ENCODE measurements at places on chromosomes 1 and 21.

GRCh38 chr1:153478692-153479618, 18.5 kb upstream of the S100A7 start:
- no peak for DNase-seq

DNA sequence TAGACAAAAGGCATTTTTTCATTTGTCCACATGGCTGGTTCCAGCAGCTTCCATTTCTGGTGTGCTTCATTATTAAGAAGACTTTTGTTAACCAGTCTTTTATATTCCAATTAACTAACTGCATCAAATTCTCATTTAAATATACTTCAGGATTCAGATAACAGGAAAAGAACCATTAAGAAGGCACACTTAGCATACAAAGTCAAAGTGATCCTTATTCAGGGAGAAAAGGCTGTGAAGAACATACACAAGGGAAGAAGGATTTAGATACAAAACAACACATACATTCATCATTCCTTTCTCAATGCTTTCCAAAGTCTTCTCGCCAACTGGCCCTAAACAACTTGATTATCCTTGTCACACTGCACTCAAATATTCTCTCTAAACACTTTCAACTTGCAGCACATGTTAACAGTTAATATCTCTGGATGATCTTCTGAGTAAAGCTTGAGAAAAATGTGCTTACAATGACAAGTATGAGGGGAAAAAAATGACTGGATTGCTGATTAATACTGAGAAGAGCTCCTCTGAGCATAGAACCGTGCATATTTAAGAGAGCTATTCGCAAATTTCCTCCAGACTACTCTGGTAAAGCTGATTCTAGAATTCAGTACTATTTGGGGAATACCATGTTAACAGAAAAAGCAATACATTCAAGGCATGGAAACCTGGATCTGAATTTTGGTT, 225.2 kb upstream of the TNR start:
- DNase-seq = no peak

- DNase-seq = no peak
These were observed 169.2 kb downstream of the DHRS3 start for GRCh38 chr1:12448746-12449177.

GRCh38 chr1:1034439-1034781, 14.5 kb downstream of the AGRN start:
- DNase-seq = no peak

GRCh38 chr1:46522184-46522968, 29.1 kb downstream of the KNCN start:
- DNase-seq = no peak

GRCh38 chr1:245776694-245777332, 622.0 kb downstream of the KIF26B start:
- no peak for DNase-seq

DNA sequence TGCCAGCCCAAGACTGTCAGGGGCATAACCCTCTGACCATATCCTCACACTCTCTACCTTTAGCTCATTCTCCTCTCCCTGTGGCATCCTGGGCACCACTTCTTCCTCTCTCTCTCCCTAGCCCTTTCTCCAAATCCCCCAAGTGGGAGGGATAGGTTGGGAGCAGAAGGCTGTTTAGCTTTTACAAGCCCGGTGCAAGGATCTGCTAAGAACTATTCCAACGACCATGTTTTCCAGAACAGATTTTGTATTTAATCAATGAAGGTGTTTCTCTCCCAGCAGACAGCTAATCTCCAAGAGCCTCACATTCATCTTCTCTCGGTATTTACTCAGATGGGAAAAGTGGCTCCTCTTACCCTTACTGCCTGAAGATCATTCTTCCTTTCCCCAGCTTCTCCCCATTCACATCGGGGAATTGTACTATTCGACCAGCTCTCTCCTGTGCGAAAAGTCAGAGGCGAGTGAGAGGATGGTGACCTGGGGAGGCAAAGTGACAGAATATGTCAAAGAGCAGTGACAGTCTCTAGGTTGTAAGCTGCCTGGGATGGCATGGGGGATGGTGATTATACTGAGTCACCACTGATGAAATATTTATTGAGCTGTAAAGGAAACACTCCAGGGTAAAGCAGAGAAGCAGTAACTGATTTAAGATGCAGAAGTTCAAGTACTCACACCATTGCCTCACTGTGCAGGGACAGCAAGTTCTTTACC, 47.0 kb upstream of the RBM15 start:
- DNase-seq = no peak

DNA sequence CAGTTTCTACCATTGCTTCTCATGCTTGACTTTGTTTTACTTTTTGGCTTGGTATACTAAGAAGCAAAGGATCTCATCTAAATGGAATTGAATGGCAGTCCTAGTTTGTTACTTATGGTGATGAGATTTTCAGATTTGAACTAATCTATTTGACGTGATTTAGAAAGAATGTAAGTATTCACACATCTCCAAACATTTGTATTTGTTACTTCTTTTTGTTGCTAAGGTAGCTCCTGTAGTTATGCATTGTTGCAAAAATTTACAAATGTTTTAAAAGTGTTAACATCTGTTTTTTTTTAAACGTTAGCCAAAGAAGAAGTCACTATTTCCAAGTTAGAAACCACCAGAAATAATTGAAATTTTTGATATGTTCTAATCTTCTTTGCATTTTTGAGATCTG, 222.5 kb downstream of the RPS6KC1 start:
- no peak for DNase-seq

DNA sequence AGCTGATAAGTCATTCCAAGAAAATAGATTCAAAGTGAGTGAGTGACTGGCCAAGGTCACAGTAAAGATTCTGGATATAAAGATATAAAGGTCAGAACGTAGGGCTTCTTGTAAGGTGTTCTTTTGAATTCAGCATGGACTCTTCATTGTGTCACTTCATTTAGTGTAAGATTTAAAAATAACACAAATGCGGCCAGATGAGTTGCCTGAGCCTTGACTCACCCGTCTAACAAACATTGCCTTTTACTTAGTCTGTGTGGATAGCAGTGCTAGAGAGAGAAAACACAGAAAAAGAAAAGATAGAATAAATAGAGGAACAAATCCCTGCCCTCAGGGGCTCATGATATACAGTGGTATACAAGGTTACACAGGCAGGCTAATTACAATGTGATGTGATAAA, 223.4 kb downstream of the PLPP3 start:
- DNase-seq = no peak

- DNase-seq = no peak
These were observed 100.2 kb upstream of the IPO9 start for GRCh38 chr1:201728731-201729130.

- DNase-seq = no peak
These were observed 1.9 kb upstream of the MFN2 start for GRCh38 chr1:11978301-11978700.

GRCh38 chr1:201593200-201593921, 54.4 kb downstream of the NAV1 start:
- no peak for DNase-seq

- DNase-seq = no peak
These were observed 22.3 kb upstream of the SARS1 start for GRCh38 chr1:109191377-109191776.

DNA sequence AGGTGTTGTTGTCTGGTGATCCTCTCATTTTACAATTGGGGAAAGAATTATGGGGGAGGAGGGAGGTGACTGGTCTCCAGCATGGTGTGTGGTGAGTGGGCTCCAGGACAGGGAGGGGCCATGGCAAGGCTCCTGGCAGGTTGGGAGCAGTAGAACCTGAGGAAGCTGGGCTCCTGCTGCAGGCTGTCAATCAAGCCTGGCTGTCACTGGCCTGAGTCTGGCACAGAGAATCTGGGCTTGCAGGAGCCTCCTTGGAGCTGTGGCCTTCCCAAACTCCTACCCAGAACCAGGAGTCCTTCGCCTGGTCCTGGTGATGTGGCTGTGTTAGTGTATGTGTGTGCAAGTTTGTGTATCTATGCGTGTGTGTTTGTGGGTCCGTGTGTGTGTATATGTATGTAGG, 131.9 kb upstream of the CSF3R start:
- no peak for DNase-seq

DNA sequence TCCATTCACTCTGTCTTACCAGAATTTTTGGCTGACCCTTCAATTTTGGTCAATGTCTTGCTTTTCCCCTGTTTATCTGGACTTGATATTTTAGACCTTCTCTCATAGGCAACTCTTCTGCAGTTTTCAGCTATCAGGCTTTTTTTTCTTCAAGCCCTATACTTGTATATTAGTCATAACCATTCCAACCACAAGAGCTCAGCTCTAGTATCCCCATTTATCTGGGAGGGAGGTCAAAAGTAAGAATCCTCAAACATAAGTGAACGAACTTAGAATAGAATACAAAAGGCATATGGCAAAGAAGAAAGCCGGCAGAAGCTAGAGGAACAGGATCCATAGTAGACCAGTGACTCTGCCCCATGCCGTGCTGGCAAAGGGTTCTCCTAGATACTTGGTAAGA, 45.9 kb upstream of the TNFSF4 start:
- DNase-seq = no peak

DNA sequence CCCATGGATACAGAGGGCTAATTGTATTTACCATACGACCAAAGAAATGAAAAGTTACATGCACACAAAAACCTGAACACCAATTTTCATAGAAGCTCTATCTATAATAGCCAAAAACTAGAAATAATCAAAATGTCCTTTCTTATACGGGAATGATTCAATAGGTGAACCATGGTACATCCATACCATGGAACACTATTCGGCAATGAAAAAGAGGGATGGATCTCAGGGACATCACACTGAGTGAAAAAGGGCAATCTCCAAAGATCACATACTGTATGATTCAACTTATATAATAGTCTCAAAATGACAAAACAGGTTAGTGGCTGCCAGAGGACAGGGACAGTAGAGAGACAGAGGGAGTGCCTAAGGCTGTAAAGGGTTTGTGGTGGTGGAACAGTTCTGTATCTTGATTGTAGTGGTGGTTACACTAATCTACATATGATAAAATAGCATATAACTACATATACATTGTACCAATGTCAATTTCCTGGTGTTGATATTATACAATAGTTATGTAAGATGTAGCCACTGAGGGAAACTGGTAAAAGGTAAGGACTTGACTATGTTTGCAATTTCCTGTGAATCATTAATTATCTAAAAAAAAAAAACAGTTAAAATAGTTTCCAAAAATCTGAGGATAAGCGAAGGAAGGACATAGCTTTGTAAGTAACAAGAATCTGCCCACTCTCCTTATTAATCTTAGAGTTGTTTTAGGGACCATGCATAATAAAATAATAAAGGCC, 3.7 kb downstream of the RSBN1 start:
- DNase-seq = no peak

GRCh38 chr1:230818367-230818766, 50.0 kb downstream of the C1orf198 start:
- no peak for DNase-seq

GRCh38 chr1:88462488-88463261, 221.4 kb upstream of the PKN2 start:
- no peak for DNase-seq

GRCh38 chr1:27527890-27528817, 38.2 kb upstream of the WASF2 start:
- no peak for DNase-seq

DNA sequence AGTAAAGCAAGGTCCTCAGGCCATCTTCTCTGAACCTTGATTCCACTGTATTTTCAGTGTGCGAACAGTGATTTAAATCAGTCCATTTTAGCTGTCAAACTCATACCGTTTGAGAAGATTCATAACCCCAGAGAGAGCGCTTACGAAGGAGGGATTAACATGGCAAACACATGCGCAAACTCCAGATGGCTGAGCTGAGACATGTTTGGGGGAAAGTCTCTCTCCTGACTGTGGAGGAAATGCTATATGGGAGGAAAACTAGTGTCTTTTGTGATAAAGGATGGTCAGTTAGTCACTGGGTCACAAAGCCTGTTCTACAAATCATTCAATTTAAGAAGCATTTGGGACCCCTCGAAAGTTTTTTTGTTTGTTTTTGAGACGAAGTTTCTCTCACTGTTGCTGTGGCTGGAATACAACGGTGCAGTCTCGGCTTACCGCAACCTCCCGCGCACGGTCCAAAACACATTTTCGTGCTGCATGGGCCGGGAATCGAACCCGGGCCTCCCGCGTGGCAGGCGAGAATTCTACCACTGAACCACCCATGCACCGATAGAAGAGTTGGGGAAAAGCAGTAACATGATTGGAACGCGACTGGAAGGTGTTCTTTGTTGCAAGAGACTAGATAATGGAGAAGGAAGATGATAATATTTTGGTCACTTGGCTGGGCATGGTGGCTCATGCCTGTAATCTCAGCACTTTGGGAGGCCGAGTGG, 58.4 kb upstream of the CXADR start:
- DNase-seq = no peak

DNA sequence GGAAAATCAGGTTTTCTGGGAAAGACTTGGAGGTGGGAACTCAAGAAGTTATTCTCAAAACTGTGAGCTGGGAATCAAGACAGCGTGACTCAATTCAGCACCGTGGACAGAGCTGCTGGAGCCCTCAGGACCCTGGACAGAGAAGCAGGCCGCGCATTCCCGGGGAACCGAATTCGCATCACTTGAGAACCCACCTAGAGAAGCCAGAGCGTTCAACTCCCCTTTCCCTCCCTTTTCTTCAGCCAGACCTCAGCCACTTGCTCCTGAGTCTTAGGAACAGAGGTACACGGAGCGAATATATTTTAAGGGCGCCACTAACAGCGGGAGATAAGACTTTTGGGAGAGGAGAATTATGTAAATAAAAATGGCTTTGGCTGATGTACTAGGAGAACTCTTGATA, 2.0 kb upstream of the LIN28A start:
- DNase-seq = peak; percentile 66
